Thymus (tissue), 14 donors: ENCODE measurements at places on chromosomes 1 and 21. TPM values are rescaled to one million over a fixed set of nuclear protein-coding genes. Genes with fewer than 3 reads are reported as not detected.
A peak's percentile ranks its signal among the peaks of the same experiment; 100 is the strongest.

The STYXL2 gene
- total RNA-seq, result 0.24 TPM

The GABPA gene
- 28.7 TPM for total RNA-seq

The ACTL8 gene
- 0.28 TPM for total RNA-seq

DNA sequence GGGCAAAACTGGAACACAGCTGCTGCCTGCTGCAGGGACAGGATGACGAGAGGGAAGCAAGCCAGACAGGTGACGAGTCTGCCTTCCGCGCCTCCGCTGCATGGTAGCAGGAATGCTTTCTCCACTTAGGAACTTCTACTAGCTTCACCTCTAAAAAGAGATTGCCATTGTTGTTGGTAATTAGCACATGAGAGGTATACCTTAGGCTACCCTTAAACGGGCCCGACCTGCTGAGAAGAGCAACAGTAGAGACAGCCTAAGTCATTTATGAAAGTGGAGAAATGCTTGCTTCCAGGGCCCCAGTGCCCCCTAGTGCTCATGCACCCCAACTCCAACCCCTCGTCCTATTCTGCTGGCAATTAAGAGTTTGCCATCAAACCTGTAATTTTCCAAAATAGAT, 96.9 kb upstream of the AKT3 start:
- DNase-seq, result no peak
- H3K27ac ChIP-seq, result no peak overlapping the region
- H3K4me3 ChIP-seq, result no peak overlapping the region
- H3K36me3 ChIP-seq, result no peaks in the 10 kb centered on the region

DNA sequence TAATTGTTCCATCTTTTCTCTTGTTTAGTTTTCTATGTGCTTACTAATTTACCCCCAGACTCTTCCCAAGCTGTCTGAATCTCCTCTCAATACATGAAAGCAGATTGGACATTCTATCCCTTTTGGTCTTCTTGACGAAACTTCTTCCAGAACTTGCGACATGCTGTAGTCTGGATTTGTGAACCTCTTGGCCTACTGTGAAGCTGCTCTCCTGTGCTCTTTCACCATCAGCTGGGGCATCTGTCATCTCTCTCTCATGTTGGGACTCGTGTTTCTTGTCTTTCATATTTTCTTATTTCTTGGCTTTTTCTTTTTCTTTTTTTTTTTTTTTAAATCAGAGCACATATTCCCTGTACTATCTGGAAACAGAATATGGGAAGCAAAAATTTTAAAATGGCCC, 6.8 kb downstream of the CPT2 start:
- H3K4me3 ChIP-seq, result no peak overlapping the region
- H3K27ac ChIP-seq, result no peak overlapping the region
- no peaks in the 10 kb centered on the region for H3K27me3 ChIP-seq
- H3K36me3 ChIP-seq, result peaks cover 57% of the 10 kb centered on the region

DNA sequence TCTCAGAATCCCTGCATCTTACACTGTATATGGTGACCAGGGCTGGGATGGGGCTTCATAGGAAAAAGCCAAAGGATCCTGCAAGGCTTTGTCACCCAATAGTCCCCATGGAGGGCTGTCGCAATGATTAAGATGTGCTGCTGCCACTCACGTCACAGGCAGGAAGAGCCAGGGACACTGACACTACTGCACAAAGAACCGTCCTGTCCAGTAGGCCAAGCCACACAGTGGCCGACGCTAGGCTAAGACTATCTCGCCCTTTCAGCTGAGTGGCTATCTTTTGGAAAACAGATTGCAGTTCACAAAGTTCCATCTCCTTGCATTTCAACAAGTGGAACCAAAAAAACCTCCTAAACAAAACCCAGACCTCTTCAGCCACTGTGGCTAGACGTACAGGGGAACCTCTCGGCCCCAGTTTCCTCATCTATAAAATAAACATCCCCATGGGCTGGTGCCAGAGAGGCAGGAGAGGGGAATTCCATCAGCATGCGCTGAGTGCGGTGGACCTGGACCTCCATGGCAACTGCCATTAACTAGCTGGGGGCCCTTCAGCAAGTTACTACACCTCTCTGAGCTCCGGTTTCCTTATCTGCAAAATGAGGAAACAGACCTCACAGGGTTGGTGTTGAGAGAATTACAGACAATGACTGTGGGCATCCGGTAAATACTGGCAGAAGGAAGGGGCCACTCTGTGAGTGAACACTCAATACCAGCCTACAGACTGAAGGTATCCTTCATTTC, 8.7 kb downstream of the CAPZB start:
- no peak overlapping the region for H3K4me3 ChIP-seq
- no peaks in the 10 kb centered on the region for H3K27me3 ChIP-seq
- H3K27ac ChIP-seq, result peak overlapping the region; percentile 76
- H3K36me3 ChIP-seq, result peaks cover 27% of the 10 kb centered on the region

- no peak for DNase-seq
- H3K4me3 ChIP-seq, result no peak overlapping the region
- no peaks in the 10 kb centered on the region for H3K36me3 ChIP-seq
- H3K27me3 ChIP-seq, result no peaks in the 10 kb centered on the region
Observed at GRCh38 chr1:162918151-162918754, 57.3 kb upstream of the CCDC190 start.

- peaks cover 64% of the 10 kb centered on the region for H3K4me1 ChIP-seq
- H3K27ac ChIP-seq, result peak overlapping the region; percentile 61
- no peak for DNase-seq
- H3K4me3 ChIP-seq, result no peak overlapping the region
Observed at GRCh38 chr1:234731569-234732085, 121.6 kb upstream of the IRF2BP2 start.

DNA sequence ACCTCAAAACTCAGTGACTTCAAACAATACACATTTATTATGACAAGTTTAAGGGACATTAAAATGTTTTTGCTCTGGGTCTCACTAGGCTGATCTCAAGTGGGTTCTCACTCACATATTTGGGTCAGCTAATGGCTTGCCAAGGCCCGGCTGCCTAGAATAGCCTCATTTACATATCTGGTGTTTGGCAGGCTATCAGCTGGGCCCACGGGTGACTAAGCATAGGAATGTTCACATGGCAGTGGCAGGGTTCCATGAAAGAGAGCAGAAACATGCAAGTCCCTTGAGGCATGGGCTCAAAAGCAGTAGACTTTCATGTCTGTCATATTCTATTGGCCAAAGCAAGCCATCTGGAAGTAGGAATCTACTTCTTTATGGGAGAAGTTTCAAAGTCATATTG, 492.6 kb downstream of the KCNT2 start:
- H3K36me3 ChIP-seq, result no peaks in the 10 kb centered on the region
- no peaks in the 10 kb centered on the region for H3K27me3 ChIP-seq
- H3K4me3 ChIP-seq, result no peak overlapping the region
- H3K27ac ChIP-seq, result no peak overlapping the region
- no peak for DNase-seq
- H3K4me1 ChIP-seq, result no peaks in the 10 kb centered on the region

DNA sequence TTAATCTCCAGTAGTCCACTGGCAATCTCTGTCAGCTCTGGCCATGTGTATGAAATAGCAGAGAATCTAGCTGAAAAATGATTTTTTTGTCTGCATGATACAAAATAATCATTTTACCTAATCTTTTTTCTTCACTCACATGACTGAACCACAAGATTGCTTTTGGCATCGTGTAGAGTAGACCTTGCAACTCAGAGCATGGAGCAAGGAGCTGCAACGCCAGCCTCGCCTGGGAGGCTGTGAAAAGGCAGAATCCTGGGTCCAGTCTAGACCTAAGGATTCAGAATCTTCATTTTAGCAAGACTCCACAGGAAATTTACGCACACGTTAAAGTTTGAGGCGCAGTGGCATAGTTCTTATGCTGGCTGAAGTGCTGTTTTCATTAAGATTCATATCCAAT, 40.2 kb downstream of the TOMM20 start:
- no peak for DNase-seq
- H3K4me1 ChIP-seq, result peaks cover 3% of the 10 kb centered on the region
- H3K27ac ChIP-seq, result no peak overlapping the region
- H3K36me3 ChIP-seq, result no peaks in the 10 kb centered on the region

- DNase-seq, result no peak
- H3K27ac ChIP-seq, result no peak overlapping the region
- H3K27me3 ChIP-seq, result no peaks in the 10 kb centered on the region
Observed at GRCh38 chr1:231236208-231236591, 4.8 kb upstream of the GNPAT start.

- no peaks in the 10 kb centered on the region for H3K4me1 ChIP-seq
- H3K4me3 ChIP-seq, result no peak overlapping the region
- no peak overlapping the region for H3K27ac ChIP-seq
- no peak for DNase-seq
Observed at GRCh38 chr1:14282707-14283106, 315.8 kb upstream of the KAZN start.
